ENCODE measurements at places on chromosomes 2 and 18.
A peak's percentile ranks its signal among the peaks of the same experiment; 100 is the strongest.

GRCh38 chr2:175228179-175228578 lies 46.7 kb upstream of the ATP5MC3 start:
- no peak for DNase-seq

DNA sequence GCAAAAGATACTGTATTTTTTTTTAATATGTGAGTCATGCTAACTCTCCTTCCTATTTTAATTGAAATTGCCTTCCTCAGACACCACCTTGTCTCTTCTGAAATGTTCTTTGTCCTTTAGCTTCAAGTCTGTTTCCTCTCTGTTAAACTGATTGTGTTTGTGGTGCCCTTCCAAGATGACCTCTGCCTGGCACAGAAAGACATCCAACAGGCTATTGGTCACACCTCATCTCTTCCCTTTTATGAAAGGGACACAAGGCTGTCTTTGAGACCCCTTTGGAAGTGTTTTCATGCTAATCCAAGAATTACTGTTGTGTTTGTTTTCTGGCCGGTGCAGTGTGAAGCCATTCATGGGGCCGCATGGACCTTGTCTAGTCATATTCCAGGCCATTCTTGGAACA lies 94.0 kb upstream of the PIK3C3 start:
- no peak for DNase-seq

DNA sequence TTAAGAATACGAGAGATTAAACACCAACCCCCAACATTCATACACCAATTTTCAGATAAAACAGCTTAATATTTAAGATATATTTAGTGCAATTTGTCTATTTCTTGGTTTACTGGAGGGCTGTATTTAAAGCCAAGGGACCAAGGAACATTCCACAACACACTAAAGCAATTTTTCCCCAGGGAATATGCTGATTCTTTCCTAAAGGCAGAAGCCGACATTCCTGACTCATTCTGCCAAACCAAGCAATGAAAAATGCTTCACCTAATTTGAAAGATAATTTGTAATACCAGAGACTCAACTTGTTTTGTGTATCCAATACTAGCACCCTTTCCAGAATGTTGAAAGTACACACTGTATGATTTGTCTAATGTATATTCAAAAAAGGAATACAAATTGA lies 1267.6 kb upstream of the PIK3C3 start:
- DNase-seq, result no peak

- no peak for DNase-seq
These were observed 518.6 kb downstream of the PIK3C3 start for GRCh38 chr18:42473611-42474010.

GRCh38 chr2:182540252-182540651 lies 113.4 kb upstream of the PDE1A start:
- DNase-seq, result no peak

DNA sequence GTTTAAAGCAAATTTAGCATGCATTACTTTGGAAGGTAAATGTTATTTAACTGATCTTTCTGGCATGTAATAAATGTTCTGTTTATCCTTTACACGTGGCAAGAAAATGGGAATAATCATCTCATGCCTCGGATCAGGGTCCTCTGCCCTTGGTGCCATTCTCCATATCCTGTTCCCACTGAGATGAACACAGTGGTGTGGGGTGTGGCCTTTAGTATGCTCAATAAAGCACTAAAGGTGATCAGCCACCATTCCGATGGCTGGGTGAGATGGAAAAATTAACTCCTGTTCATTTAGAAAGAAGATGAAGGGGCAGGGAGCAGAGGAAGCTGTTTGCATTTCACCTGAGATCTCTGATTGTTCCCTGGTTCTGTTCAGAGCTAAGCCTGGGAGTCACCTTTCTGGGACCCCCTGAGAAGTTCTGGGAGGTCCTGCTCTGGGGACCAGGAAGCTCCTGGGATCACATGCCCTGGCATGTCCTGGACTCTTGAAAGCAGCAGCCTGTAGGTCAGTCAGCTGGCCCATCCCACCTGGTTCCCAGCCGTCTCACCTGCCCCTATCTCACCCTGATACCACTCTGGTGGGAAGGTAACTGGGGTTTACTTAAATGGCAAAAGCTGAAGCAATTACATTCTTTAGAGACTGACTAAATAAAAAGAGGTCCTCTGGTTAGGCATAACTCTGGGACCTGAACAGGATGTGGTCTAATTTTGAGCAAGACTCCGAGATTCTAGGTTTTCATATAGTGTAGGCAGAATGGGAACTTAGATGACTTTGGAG lies 288.9 kb upstream of the EPAS1 start:
- peak; percentile 47 for DNase-seq

DNA sequence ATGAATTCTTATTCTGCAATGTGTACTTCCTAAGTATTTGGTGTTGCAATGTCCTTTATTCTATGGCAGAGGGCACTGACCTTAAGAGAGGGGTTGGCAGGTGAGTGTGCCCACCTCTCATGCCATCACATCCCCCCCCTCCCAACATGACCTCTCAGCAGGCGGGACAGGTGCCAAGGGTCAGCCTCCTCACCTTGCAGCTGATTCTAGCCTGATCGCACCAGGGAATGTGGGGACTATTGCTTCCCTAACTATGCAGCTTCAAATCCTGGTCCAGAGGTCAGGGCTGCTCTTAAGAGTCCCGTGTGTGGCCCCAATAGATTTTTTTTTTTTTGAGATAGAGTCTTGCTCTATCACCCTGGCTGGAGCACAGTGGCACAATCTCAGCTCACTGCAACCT lies 9.5 kb downstream of the HJURP start:
- no peak for DNase-seq

DNA sequence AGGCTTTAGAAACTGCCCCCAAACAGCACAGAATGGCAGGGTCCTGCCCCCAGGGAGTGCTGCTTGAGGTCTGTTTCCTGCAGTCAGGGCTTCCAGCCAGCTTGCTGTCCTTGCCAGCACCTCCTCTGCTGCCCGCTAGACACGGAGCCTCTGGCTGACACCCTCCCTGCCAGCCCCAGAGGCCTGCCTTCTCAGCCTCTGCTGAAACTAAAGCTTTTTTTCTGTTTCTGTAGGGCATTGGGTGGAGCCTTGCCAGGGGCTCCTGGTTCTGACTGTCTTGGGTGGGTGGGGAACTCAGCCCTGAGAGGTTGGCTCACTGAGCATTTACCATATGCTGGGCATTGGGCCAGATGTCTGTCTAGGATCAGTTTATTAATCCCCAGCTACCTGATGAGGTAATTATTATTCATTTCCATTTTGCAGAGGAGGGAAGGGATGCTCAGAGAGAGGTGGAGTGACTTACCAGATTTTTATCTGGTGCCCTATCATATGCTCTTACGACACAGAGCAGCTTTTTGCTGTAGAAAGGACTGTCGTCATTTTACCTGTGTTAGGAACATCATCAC lies 35.4 kb downstream of the INPP4A start:
- peak; percentile 53 for DNase-seq

DNA sequence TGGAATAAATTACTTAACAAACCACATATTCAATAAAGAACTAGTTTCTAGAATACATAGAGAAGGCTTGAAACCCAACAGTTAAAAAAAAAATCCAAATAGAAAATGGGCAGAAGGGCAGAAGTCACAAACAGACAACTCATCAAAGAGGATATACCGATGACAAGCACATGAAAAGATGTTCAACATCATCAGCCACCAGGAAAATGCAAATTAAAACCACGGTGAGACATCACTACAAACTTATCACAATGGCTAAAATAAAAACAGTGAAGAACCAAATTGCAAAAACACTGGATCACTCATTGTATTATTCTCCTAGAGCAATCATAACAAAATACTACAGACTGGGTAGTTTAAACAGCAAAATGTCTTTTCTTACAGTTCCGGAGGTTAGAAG lies 14.5 kb downstream of the SESTD1 start:
- no peak for DNase-seq

DNA sequence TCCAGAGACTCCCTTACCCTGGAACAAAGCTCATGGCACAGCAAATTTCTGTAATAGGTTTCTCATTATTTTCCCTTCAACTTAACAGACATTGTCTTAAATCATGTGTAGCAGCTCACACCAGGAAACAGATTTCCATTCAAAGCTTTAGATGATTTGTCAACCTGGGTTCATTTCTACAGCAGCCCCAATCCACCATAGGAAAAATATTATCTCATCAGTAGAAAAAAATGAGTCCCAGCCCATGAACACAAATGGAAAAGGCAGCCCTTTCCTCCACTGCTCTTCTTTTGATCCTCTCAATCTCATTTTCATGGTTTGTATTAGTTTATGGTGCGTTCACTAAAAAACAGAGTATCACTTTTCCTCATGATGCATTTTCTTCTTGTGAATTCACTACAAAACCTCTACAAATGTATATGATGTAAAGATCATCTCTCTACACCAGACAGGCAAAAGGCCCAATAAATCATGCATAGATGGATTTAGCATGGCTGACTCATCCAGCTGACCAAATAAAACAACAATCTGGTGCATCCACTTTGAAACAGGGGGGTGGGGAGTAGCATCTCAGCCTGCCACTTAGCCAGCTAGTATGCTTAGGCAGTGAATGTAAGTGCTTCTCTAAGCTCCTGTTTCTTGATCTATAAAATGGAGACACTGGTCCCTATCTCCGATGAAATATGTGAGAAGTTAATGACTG lies 78.6 kb downstream of the SATB2 start:
- peak; percentile 26 for DNase-seq

GRCh38 chr2:67309281-67309680 lies 87.9 kb upstream of the ETAA1 start:
- no peak for DNase-seq

DNA sequence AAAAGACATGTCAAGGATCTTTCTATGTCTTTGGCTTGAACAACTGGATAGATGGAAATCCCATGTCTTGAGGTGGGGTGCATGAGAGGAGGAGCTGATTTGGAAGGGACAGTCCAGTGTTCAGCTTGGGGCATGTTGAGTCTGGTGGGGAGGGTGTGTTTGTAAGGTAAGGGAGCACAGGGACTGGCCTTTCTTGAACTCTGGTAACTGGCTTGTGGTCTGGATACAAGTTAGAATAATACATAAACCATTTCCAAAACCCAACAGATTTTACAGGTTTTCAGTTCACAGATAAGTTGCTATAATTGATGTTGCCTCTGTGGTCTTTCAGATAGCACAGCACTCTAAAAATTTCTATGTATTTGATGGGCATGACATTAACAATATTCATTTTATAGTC lies 24.2 kb downstream of the RHBDD1 start:
- DNase-seq, result no peak
